ENCODE measurements at places on chromosomes 11 and 22. TPM values are rescaled to one million over a fixed set of nuclear protein-coding genes. Genes with fewer than 3 reads are reported as not detected.
A peak's percentile ranks its signal among the peaks of the same experiment; 100 is the strongest.

DNA sequence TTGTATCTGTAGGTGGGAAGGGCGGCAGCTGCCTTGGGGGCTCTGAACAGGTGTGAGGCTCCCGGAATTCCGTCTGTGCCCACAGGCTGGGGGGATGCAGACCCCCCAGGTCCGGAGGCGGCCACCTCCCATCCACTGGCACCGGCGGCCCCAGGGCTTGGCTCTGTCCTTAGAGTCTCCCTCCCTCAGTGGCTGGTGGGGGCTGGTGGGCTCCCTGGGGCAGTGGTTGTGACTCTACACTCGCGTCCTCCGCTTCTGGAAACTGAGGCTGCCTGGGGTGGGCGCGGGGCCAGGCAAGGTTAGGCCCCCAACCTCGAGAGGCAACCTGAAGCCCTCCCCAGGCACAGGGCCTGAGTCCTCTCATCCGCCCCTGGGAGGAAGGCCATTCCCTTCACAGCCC lies 1305.4 kb downstream of the BRD1 start:
- DNase-seq, result no peak

GRCh38 chr11:12395333-12395732 lies 18.0 kb downstream of the PARVA start:
- no peak for DNase-seq

GRCh38 chr11:41996533-41996932 lies 537.1 kb upstream of the LRRC4C start:
- no peak for DNase-seq

DNA sequence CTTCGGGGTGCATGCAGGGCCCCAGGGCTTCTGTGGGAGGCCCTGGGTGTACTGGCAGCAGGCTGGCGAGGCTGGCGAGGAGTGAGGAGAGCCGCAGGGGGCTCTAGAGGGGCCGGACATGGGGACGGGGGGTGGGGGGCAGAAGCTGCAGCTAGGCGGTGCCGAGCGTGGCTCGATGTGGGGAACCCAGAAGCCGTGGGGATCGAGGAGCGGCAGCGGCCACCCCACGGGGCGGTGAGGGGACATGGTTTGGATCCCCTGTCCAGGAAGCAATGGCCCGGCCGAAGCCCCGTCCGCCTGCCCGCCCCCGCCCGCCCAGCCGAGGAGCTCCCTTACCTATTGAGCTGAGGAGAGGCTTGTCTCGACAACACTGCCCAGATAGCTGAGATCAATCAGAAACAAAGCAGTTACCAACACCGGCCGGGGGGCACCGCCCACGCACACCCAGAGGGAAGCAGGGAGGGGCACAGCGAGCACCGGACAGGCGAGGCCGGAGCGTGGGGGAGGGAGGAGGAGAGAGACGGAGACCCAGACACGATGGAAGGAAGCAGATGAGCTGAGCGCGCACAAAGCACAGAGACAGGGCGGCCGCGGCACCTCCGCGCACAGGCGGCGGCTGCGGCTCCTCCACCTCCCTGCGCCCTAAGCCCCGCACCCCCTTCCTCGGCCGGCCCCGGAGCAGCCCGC lies 38.7 kb downstream of the IGSF9B start:
- DNase-seq, result no peak

GLB1L2 gene
- total RNA-seq, result 0.47 TPM

GRCh38 chr22:44080936-44081861 lies 57.1 kb downstream of the PARVB start:
- DNase-seq, result peak; percentile 57

DNA sequence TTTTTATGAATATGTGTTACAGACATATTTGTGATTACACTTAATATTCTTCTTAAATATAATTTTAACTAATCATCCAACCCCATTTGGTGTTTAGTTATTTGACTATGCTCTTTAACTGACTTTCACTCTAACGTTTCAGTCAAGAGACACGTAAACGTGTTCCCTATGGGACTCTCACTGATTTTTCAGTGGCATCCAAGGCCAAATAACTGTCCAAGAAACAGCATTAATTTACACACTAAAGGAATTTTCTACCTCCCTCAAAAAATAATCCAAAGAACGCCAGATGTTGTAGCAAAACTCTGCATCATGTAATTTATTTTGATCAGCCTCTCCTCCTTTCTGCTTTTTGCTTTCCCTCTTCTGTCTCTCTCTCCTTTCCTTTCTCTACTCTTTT lies 44.0 kb upstream of the NOX4 start:
- DNase-seq, result no peak

DNA sequence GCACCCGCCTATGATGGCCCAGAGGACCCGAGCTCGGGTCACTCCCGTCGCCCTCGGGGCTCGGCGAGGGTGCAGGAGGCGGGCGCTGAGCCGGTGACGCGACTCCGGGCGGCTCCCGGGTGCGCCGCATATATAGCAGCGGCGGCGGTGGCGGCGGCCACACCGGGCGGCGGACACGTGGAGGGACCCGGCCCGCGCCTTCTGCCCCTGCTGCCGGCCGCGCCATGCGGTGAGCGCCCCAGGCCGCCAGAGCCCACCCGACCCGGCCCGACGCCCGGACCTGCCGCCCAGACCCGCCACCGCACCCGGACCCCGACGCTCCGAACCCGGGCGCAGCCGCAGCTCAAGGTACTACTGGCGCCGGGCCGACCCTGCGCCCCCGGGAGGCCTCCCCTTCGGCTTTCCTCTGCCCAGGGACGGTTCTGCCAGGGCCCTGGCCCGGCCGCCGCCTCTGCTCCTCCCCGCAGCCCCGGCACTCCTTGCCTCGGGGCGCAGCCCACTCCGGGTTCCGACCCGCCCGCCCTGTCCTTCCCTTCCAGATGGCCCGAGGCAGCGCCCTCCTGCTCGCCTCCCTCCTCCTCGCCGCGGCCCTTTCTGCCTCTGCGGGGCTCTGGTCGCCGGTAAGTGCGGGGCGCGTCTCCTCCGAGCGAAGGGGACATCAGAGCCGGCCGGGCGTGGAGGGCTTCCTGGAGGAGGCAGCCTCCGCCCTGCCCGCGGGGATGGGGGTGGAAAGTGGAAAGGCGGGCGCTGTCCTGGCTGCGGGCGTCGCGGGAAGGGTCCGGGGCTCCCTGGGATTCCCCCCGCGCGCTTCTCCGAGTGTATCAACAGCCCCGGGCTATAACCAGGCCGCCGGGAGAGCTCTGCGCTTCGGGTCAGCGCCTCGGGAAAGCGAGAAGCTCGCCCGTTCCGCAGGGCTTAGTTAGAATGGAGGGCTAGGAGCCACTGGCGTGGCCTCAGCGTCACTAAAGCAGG lies at the start of gene GAL:
TSS of gene GAL (plus strand) at position 160 of the 972 bp plus-strand sequence. CDS start at position 540, 380 bp downstream.
- no peak for DNase-seq

FAT3 gene
- 1.1 TPM for total RNA-seq

DNA sequence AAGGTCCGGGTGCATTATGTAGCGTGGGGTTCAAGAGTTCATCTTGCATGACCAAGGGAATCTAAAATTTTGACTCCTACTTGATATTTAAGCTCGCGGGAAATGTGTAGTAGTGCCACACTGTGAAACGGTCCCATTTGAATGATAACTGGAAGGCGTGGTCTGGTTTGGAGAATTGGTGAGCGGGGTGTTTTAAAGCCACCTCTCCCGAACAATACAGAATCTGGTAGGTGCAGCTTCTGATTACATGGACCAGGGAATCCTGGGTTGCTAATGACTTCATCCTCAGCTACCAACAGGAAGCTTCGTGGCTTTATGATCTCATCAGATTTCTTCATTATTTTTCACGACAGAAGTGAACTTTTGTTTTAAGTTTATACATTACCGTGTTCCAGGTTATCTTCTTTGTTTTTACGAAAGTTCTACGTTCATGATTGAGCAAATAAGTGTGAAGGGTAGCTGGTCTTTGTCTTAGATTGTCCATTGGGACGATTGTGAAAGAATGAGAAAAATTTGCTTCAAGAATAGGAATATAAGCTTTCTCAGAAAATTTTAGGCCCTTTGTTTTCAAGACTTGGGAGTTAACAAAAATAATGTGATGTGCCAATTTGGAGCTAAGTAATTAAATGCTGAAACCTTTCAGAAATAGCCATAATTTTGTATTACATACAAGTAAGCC lies 1.7 kb downstream of the QSER1 start:
- DNase-seq, result peak; percentile 29

MAML2 gene
- total RNA-seq, result 9.8 TPM

WT1 gene
- 0.94 TPM for total RNA-seq

- DNase-seq, result no peak
Observed at GRCh38 chr11:23859087-23859486, 637.8 kb upstream of the LUZP2 start.

PRG2 gene
- 212 TPM for total RNA-seq

DNA sequence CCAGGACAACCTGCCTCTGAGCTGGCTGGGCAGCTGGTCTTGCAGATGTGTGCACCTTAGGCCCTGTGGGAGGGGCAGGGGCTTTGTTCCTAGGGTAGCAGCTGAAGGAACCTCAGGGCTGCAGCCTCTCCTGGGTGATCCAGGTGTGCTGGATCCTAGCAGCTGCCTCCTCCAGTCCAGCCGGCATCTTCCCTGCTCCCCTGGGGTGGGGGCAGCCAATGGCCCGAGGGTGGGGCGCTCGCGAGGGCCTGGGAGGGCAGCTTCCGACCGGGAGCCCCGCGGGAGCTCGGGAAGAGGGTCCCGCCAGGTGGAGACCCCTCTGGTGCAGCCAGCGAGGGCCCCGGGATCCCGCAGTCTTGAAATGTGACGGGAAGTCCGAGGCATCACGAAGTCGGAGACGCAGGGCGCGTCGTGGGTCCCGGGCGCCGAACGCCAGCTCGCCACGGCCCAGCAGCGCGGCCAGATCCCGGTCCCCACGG lies 1.7 kb downstream of the IFITM1 start:
- DNase-seq, result no peak

DNA sequence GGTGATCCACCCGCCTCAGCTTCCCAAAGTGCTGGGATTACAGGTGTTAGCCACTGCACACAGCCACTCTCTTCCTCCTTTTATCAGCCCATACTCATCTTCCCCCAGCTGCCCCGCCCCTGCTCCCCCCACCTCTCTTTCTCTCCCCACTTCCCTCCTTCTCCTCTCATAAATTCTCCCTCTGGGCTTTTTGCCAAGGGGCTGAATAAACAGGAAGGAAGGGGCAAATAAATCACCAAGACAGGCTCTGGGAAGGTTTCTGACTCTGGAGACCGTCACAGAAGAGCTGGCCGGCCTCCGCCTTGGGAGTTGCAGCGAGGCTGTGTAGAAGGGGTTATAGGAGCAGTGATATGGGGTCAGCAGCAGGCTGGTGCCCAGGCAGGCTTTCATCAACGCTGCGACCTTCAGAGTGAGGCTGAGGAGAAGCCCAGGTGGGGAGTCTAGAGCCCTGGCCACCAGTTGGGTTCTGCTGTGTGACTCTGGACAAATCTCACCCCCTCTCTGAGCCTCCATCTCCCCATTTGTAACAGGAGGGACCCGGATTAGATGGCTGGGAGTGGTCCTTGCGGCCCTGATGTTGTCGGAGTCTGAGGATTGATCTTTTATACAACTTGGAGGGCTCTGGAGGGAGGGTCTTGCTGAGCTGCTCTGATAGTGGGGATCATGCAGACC lies 62.6 kb upstream of the RASD2 start:
- DNase-seq, result no peak

- no peak for DNase-seq
Observed at GRCh38 chr11:112057170-112057569, 16.6 kb downstream of the PIH1D2 start.

- DNase-seq, result no peak
Observed at GRCh38 chr22:39017596-39018365, 3.1 kb upstream of the APOBEC3D start.

RSF1 gene
- 51.8 TPM for total RNA-seq

GRCh38 chr11:12066056-12066798 lies 44.2 kb upstream of the MICAL2 start:
- DNase-seq, result no peak

- DNase-seq, result no peak
Observed at GRCh38 chr22:17569971-17570511, 6.7 kb downstream of the SLC25A18 start.
